Activated CD8-positive, alpha-beta memory T cell treated with anti-CD3 and anti-CD28 coated beads, Interleukin-2, amount 50 U/mL, for 4 hours (primary cell): ENCODE measurements at places on chromosomes 12 and 14.

DNA sequence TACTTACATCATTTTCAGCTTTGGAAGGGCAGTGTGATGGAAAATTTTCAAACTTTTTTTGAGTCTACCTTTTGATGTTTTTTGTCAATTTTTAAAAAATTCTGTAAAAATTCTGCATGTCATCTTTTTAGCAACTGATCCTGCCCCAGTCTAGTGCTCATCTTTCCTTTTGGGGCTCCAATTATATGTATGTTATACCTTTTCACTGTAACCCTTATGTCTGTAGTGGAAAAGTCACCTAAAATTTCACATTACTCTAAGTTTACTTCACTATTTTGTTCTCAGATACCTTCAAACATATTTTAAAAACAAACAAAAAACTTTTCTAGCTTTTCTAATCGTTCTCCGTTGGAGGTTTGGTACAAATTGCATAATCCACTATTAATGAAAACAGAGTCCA, 32.5 kb upstream of the MYRFL start:
- DNase-seq, result no peak

- no peak for DNase-seq
These were observed 354.4 kb upstream of the FLRT2 start for GRCh38 chr14:85175556-85175955.

- peak; percentile 84 for DNase-seq
These were observed 449 bp upstream of the LTBP2 start for GRCh38 chr14:74612350-74613021.

DNA sequence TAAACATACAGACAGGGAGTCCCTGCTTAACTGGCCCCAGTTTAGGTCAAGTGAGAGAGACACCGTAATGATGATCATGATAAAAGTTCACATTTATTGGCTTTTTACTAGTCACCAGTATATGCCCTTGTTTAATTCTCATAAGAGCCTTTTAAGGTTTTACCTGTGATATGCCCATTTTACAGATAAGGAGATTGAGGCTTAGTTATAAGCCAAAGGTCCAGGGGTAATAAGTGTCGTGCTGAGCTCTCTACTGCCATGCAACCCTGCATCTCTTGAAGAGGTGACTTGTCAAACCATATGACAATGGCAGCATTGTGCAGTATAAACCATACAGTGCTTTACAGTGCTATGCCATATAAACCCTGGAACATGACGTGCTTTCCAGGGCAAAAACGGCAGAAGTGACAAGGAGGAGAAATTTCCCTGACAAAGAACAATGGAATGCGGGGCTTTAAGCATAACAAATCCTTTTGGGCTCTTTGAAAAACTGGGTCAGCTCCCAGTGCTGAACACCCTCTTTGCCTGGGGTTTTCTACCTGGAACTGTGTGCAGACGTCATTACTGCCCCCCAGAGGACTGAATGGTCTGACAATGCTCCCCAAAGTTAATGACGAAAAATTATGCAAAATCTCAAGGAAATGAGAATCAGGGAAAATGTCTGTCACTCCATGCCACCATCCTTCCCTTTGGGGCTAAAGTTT, 59.7 kb upstream of the C14orf132 start:
- DNase-seq, result no peak

DNA sequence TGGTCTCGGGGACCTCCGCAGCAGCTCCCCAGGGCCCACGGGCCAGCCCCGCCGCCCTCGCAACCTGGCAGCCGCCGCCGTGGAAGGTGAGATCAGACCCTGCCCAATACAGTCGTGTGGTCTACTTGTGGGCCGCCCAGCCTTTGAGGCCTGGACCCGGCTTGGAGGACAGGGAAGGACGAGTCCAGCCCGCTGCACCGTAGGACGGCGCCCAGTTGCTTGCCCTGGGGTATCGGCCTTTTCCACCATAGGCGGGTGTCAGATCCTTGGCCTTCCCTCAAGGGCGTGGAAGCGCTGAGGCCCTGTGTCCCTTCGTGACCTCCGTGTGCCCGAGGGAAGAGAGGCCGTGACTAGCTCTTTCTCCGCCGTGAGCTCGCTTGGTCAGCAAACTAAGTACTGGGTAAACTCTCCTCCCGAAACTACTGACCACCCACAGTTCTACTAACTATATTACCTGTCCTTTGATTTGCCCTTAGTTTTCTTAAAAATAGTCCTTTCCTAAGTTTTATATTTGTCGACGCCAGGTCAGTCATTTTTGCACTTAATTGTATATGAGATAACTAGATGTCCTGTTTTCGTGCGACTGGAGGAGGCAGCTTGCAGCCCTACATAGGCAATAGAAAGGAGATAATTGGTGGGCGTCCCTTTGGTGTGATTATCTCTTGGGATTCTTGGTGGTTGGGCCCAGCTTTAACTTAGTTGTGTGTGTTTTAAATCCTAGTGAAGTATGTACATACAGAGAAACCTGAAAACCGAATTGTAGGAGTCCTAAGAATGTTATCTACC, 757 bp downstream of the SLC25A3 start:
- DNase-seq, result peak; percentile 41

GRCh38 chr12:68591734-68592418, 18.8 kb upstream of the RAP1B start:
- no peak for DNase-seq

- no peak for DNase-seq
These were observed 9.1 kb downstream of the PTCSC3 start for GRCh38 chr14:36167431-36167830.

GRCh38 chr12:48956279-48957140, 777 bp downstream of the ARF3 start:
- DNase-seq, result no peak

- DNase-seq, result no peak
These were observed 4.6 kb upstream of the SPX start for GRCh38 chr12:21521541-21521940.

GRCh38 chr14:46964378-46964777, 312.8 kb upstream of the RPL10L start:
- DNase-seq, result no peak

DNA sequence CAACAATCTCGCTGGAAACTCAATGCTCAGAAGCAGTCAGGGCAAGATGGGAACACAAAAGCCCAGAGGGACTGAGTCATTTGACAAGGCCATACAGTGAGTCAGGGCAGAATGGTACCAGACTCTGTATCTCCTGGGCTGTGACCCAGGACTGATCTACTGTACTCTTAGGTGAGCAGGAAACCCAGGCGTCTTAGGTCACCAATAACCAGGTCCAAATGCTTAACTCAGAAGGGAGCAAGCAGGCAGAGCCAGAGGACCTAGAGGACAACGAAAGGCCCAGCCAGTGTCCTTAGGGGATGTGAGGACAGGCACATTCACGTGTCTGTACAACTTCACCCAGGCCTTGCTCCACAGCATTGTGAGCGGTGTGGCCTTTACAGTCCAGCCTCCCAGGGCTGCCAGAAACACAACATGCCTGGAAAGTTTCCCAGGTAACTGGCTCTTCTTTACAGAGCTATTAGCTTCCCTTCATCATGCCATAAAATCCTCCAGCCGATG, 69.9 kb downstream of the ARL6IP4 start:
- DNase-seq, result no peak
